ENCODE measurements at places on chromosomes 11 and 22. TPM values are rescaled to one million over a fixed set of nuclear protein-coding genes. Genes with fewer than 3 reads are reported as not detected.

Gene GSTP1
- 1,454 TPM for total RNA-seq

Gene ARHGEF17
- total RNA-seq = 12.9 TPM

Gene MS4A14
- not detected for total RNA-seq

Gene SERPINH1
- 424 TPM for total RNA-seq

Gene OR6A2
- total RNA-seq = 0.10 TPM

Gene OR52E8
- total RNA-seq = not detected

Gene NXPE1
- not detected for total RNA-seq

Gene ASPHD2
- total RNA-seq = 11.1 TPM

Gene PATE4
- total RNA-seq = not detected

Gene OR8D1
- total RNA-seq = not detected

Gene LRRC10B
- 0.61 TPM for total RNA-seq

Gene C11orf58
- 181 TPM for total RNA-seq

Gene KREMEN1
- total RNA-seq = 3.2 TPM

Gene WNT11
- not detected for total RNA-seq

Gene RAB30
- 9.2 TPM for total RNA-seq

Gene CSRP3
- not detected for total RNA-seq

Gene MYOD1
- not detected for total RNA-seq

Gene RAB39A
- total RNA-seq = 19.1 TPM

Gene ACRV1
- total RNA-seq = not detected

Gene APOA4
- not detected for total RNA-seq

Gene IGF2
- total RNA-seq = 1.3 TPM

Gene MMP1
- not detected for total RNA-seq

Gene ASCC2
- total RNA-seq = 35.8 TPM

Gene ATL3
- total RNA-seq = 22.2 TPM

Gene FGF4
- 2.0 TPM for total RNA-seq

Gene IL10RA
- 0.31 TPM for total RNA-seq

Gene PYGM
- total RNA-seq = 9.7 TPM

Gene RAG2
- total RNA-seq = not detected

Gene KCNE3
- total RNA-seq = 3.5 TPM

Gene CSF2RB
- not detected for total RNA-seq

Gene ST13
- 305 TPM for total RNA-seq

Gene PES1
- total RNA-seq = 133 TPM

Gene GALNT18
- 5.7 TPM for total RNA-seq

Gene PAX6
- 0.30 TPM for total RNA-seq

Gene SLC16A8
- total RNA-seq = not detected

Gene SMIM35
- not detected for total RNA-seq

Gene FXYD6
- 44.6 TPM for total RNA-seq

Gene NRXN2
- total RNA-seq = 11.5 TPM

Gene C1QTNF4
- 3.5 TPM for total RNA-seq

Gene SELENOM
- 22.7 TPM for total RNA-seq

Gene SCGB2A2
- not detected for total RNA-seq

Gene GPR83
- 1.5 TPM for total RNA-seq

Gene FBLN1
- total RNA-seq = 168 TPM

Gene OR2AG2
- 0.17 TPM for total RNA-seq

Gene OR9Q2
- not detected for total RNA-seq

Gene BATF2
- total RNA-seq = 2.0 TPM

Gene FOLR3
- not detected for total RNA-seq

Gene CAPN5
- total RNA-seq = 22.4 TPM

Gene PANX1
- 34.5 TPM for total RNA-seq

Gene OR51B2
- not detected for total RNA-seq
